ENCODE measurements at places on chromosomes 12 and 14.

- DNase-seq: no peak
These were observed 375.3 kb downstream of the SEC23A start for GRCh38 chr14:38727731-38728130.

DNA sequence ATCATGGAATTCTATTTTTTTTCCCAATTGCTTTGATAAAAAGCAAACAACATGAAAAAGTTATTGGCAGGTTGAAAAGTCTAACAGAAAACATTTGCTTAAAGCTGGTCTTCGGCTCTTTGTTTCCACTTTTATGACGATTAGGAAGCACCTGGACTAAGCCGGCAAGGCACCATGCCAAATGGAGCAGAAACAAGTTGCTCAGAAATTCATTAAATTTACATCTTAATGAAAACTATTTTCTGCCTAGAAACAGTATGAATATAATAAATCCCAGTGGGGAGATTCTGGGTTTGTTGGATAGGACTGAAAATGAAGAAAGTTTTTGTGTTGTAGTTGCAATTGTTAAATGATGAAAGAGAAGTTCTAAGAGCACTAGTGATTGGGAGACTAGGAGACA lies 51.4 kb upstream of the OR9K2 start:
- DNase-seq: no peak

GRCh38 chr14:60153991-60154390 lies 11.2 kb downstream of the DHRS7 start:
- DNase-seq: no peak

DNA sequence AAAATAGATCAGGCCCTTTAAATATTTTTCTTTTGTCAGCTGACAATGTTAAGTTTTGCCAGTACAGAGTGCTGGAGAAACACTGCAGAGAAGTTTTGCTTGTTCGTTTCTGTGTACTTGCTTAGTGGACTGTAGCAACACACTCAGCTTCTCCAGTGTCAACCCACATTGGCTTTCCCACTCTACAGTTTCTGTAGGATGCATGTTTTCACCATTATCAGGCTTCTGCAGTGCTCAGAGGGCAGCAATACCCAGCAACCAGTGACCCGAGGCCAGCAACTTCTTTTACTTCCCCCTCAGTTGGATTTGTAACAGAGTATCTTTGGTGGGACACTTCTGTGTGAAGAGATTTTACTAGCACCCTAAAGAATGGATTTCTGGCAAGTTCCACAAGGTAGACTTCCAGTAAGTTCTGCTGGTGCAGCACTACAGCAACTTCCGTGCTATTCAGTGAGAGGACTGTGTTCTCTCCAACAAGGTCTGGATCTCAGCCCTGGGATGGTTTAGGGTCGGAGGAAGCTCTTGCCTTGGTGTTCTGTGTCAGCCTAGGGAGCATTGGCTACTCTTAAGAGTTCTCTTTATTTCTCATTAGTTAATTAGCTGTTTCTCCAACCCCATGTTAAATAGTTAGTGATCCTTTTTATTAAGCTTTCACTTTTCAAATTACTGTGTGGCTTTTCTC lies 70.4 kb downstream of the FUT8 start:
- DNase-seq: no peak

GRCh38 chr14:55715889-55716288 lies 135.9 kb downstream of the KTN1 start:
- DNase-seq: no peak

GRCh38 chr12:85445060-85445938 lies 165.3 kb downstream of the ALX1 start:
- no peak for DNase-seq

- no peak for DNase-seq
These were observed 37.0 kb upstream of the OTX2 start for GRCh38 chr14:56846970-56847930.

GRCh38 chr12:56836800-56837663 lies 73.9 kb downstream of the HSD17B6 start:
- DNase-seq: no peak

- peak; percentile 66 for DNase-seq
These were observed at the start of gene NDRG2 for GRCh38 chr14:21024585-21025370. Gene NDRG2 (minus strand): TSS chr14:21025061. CDS start chr14:21023315, 1,746 bp downstream.

DNA sequence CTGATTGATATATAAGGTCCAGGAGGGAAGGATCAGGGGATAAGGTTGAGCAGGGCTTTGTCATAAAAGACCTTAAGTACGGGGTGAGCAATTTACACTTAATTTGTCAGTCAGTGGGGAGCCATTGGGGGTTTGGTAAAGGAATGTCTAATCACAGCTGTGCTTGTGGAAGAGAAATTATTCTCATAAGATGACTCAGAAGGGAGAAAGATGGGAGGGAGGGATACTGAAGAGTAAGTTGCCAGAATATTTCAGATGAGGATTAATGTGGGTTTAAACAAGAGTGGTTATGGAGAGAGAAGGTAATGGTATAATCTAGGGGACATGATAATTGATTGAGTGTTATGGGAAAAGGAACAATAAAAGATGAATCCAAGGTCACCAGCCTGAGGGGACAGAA lies 500.1 kb upstream of the CCDC196 start:
- DNase-seq: no peak

Measured in activated T-helper 9 cell treated with anti-CD3 and anti-CD28 coated beads, Interleukin-2, amount 50 U/mL, for 16 hours (primary cell).